ENCODE measurements at places on chromosomes 6 and 20.

GRCh38 chr6:150336299-150336698 lies 32.5 kb upstream of the IYD start:
- no peak for DNase-seq

DNA sequence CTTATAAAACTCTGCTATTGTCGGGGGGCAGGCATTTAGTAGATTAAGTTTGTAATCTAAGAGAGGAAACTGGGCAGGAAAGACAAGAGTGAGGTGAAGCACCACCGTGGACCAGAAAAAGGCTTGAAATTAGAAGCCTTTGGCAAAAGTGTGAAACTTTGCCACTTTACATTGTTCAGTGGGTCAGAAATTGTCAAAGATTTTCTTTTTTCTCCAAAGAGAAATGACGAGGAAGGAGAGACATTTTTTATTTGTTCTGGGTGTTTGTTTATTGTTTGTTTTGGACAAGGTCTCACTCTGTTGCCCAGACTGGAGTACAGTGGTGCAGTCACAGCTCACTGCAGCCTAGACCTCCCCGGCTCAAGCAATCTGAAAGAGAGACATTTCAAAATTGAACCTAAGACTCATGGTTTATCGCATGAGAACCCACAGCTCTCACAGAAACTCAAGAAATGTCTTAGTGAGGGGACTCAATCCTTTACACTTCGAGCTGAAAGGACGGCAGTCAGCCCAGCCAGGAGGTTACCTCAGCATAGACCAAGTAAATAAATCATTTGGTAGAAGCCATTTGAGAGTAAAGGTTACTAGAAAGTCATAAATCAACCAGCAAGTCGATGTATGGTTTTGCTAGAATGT lies 262.8 kb upstream of the TAB2 start:
- DNase-seq = no peak

DNA sequence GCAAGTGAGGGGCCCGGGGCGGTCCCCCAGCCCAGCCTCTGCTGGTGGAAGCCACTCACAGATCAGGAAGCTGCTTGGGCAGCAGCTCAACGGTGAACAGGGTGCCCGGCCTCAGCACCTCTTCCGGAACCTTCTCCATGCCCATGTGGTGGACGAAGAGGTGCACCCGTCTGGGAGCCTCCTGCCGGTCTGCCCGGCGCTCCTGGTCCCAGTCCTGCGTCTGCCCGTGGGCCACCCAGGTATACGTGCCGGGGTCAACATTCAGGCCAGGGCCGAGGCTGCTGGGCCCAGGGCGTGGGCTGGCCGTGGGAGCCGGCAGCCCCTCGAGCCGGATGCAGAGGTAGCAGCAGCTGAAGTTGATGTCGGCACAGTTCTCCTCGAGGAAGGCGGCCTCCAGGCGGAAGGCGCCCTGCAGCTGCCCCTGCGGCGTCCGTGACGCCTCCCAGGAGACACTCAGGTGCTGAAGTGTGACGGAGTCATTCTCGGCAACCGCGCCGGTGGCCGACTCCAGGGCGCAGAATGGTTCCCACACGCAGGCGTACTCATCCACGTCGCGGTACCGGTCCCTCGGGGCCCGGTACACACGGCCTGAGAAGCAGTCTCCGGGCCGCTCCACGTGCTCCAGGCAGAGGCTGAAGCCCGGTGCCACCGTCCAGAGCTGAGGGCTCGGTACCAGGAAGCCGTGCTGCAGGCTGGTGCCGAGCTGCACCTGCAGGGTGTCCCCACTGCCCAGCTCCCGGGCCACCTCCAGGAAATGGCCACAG lies 8.7 kb downstream of the FNDC11 start:
- no peak for DNase-seq

- DNase-seq = no peak
These were observed 49.2 kb upstream of the ALDH8A1 start for GRCh38 chr6:134999107-134999506.

DNA sequence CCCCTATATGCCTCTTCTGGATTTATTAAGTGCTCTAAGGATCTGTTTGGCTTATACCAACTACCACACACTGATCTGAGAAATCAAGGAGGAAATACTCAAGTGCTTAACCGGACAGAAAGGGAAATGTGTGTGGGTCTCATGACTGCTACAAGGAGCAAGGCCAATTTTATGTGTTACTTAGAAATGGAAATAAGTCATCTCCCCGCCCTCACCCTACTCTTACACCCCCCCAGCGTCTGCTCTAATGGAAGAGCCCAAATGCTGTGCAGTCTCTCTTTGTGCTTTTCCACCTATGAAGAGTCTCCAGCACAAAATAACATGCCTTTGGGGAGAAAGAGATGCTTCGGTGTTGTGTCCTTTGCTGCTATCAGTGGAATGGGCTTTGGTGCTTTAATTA lies 428.8 kb upstream of the ARID1B start:
- no peak for DNase-seq

DNA sequence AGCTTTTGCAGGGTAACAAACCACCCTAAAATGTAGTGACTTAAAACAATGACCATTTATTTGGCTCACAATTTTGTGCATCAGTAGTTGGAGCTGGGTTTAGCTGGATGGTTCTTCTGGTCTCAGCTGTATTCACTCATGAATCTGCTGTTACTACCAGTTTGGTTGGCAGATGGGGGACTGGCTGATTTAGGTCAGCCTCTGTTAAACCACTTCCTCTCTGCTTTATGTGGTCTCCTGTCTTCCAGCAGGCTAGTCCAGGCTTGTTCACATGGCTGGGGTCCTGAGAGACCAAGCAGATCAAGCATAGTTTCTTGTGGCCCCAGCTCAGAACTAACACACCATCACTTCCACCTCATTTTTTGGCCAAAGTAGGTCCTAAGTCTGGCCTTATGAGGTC lies 67.2 kb upstream of the LAMP5 start:
- DNase-seq = no peak

DNA sequence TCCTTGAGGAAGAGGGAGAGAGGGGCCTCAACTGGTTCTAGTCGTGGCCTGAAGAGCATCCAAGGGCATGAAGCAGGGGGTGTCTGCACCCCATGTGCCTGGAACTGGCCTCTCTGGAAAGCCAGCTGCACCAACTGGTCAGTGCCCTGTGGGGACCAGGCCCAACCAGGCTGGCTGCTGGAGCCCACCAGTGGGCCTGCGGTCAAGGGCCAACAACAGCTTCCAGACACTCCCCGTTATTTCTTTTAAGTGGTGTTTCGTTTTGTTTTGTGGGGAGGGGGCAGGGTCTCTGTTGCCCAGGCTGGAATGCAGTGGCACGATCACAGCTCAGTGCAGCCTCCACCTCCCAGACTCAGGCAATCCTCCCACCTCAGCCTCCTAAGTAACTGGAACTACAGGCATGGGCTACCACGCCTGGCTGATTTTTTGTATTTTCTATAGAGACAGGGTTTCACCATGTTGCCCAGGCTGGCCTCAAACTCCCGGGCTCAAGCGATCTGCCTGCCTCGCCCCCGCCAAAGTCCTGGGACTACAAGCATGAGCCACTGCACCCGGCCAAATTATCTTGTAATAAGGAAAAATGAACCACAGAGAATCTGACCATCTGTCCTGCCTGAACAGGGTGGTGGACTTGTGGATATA lies 11.9 kb upstream of the C20orf144 start:
- DNase-seq = no peak

- DNase-seq = no peak
These were observed 62.7 kb downstream of the RNF182 start for GRCh38 chr6:13987400-13987865.

DNA sequence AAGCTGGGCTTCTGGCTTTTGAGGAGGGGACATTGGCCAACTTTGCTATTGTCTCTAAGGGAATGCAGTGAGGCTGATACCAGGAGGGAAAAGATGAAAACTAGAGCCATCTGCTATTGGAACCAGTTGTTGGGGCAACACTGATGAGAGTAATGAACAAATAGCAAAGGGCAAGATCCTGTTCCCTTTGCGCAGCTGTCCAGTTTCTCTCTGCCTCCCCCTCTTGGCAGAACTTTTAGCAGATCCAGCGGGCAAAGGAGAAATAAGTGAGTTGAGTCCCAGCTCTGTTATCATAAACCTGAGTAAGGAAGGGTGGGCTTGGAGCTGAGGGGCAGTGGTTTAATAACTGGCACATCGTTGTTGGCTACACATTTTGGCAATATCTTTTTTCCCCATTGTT lies 126.8 kb downstream of the AKAP7 start:
- no peak for DNase-seq

GRCh38 chr6:90715093-90715655 lies 128.3 kb upstream of the MAP3K7 start:
- DNase-seq = no peak

Measured in omental fat pad (tissue), 4 donors.